Pancreas (tissue), 10 donors: ENCODE measurements at places on chromosomes 4 and X.

- no peak for DNase-seq
Observed at GRCh38 chr4:120105472-120105871, 38.8 kb upstream of the MAD2L1 start.

GRCh38 chr4:25178838-25179261 is 18.6 kb upstream of the SEPSECS start:
- no peak for DNase-seq

- DNase-seq = no peak
Observed at GRCh38 chrX:71536285-71536684, 3.4 kb downstream of the OGT start.

- no peak for DNase-seq
Observed at GRCh38 chr4:129322920-129323319, 227.0 kb downstream of the C4orf33 start.

- no peak for DNase-seq
Observed at GRCh38 chrX:40845331-40845911, 110.1 kb upstream of the MED14 start.

DNA sequence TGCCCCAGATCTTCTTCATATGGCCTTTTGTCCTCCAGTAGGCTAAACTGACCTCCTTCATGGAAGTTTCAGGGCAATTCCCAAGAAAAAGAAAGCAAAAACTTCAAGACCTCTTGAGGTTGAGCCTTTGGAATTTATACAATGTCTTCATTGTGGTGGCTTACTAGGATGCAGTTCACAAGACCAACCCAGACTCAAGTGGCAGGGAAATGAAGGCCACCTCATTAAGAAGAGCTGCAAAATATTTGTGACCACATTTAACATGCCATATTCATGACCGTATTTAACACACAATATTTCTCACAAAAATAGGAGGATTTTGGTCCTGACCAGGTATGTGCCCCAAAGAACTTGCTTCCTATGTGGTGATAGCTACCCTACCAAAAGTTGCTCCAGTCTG is 605.5 kb upstream of the PITX2 start:
- no peak for DNase-seq

GRCh38 chr4:120749445-120750151 is 172.9 kb downstream of the PRDM5 start:
- DNase-seq = no peak

DNA sequence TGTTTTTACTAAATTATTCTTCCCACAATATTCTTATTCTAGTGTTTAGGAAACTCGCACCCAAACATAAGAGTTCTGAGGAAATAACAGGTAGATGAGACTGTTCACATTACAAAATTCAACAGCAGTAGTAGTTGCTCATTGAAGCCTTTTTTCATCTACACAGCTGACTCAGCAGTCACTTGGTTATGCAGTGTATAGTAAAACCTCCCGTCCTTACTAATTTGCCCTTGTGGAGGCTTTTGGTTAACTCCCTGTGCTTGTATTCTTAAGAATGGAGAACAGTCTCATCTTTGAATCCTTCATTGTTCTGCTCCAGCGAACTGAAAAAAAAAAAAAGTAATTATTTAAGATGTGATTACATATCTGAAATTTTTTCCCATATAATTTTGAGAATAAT is 1716.6 kb downstream of the PCDH7 start:
- DNase-seq = no peak

DNA sequence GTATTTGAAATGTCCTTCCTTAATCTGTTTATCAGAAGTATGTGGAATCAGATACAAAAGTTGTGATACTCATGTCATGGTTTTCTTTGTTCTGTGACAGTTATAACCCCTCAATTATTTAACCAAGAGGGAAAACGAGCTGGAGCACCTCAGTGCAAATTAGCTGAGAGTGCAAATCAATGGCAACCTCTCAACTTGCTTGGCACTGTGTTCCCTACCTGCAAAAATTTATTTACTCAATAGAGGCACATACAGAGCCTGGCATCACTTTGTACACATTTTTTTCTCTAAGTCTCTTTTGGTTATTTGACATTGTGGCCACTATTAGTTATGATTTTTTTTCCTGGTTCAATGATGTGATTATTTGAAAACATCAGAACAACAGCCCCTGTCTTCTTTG is 186.2 kb downstream of the STIM2 start:
- DNase-seq = no peak
